ENCODE measurements at places on chromosomes 3 and 15.

- DNase-seq: no peak
These were observed 170.7 kb downstream of the UBE3A start for GRCh38 chr15:25268166-25268565.

- no peak for DNase-seq
These were observed 459.9 kb downstream of the RAP2B start for GRCh38 chr3:153621953-153622352.

DNA sequence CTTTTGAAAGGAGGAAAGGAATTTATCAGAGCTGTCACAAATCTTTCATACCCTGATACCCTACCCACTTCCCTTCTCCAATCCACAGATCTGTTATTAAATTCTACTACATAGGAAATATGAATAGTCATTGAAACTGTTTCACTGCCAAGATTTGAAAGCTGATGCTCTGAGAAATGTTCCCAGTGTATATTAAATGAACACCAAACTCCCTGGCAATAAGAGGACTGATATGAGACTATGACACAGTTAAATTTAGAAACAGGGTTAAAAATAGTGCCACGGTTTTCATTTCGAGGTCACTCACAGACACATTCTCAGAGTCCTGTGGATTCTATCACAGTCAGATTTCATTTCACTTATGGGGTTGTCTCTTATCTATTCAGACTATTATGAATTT is 27.2 kb upstream of the GBE1 start:
- no peak for DNase-seq

- DNase-seq: no peak
These were observed 70.8 kb downstream of the SCN11A start for GRCh38 chr3:38980938-38981337.

DNA sequence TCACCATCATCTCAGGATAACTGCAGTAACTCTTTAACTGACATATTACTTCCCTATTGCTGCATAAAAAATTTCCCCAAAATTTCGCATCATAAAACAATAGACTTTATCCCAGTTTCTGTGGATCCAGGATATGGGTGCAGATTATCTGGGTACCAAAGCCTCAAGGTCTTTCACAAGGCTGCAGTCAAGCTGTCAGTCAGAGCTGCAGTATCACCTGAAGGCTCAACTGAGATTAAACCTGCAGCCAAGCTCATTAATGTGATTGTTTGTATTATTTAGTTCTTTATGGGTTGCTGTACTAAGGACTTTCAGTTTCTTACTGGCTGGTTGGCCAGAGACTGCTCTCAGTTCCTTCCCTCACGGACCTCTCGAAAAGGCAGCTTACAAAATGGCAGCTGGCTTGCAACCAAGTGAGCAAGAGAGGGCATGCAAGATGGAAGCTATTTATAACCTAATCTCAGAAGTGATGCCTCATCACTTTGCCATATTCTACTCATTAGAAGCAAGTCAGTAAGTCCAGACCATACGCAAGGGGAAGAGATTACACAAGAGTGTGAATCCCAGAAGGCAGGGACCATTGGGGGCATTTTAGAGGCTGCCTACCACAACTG is 54.9 kb downstream of the DCUN1D1 start:
- no peak for DNase-seq

GRCh38 chr15:65101891-65102708 is 12.9 kb downstream of the UBAP1L start:
- no peak for DNase-seq

DNA sequence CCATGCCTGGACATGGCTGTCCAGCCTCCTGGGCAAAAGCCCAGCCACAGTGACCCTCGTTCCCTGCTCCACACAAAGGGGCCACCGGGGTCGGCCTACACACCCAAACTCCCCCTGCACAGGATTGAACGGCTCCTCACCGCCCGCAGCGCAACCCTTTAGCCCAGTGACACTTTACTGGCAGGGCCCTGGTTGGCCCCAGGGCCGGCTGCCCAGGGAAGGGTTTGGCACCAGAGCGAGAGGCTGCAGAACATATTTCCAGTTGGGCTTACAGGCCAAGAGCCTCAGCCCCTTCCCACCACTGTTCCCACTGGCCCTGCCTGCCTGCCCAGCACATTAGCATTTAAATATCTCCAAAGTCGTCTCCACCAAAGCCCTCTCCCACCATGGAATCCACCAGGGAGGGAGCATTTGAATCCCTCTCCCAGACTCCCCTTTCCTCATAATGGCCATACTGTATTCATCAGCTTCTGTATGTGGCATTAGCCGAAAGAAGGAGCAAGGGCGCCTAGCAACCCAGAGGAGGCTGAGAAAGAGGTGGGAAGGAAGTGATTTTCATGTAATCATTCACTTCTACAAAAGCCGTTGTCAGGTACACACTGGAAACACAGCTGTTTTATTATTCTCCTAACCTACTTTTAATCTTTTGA is 85.4 kb downstream of the SLC6A11 start:
- DNase-seq: no peak

- DNase-seq: no peak
These were observed 190.1 kb downstream of the CHST2 start for GRCh38 chr3:143309705-143310104.

DNA sequence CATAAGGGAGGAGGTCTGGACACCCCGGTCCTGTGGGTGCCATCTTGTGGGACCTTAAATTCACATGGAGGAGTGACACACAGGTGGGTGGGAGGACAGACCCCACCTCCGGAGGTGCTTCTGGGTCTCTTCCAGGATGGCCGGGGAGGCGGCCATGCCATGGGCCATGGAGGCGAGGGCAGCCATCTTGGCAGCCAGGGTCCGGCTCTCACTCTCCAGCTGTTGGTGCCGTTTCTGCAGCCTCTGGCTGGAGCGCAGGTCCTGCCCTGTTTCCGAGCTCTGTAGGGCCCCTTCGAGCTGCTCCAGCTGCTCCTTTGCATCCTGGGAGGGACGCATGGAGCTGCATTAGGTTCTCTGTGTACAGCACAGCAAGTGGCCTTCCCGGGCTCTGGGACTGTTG is 19.1 kb downstream of the SPTBN5 start:
- no peak for DNase-seq

DNA sequence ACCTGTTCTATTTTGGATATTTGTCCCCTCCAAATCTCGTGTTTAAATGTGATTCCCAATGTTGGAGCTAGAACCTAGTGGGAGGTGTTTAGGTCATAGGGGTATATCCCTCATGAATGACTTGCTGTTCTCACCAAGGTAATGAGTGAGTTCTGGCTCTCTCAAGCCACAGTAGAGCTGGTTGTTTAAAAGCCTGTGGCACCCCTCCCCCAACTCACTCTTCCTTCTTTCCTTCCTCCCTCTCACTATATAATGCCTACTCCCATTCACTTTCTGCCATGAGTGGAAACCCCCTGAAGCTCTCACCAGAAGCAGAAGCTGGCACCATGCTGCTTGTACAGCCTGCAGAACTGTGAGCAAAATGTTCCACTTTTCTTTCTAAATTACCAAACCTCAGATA is 341.1 kb downstream of the SI start:
- no peak for DNase-seq

- DNase-seq: no peak
These were observed 120.5 kb upstream of the PROK2 start for GRCh38 chr3:71905426-71905825.
